Right ventricle myocardium superior (tissue), 1 donor: ENCODE measurements at places on chromosomes 2 and 18.

DNA sequence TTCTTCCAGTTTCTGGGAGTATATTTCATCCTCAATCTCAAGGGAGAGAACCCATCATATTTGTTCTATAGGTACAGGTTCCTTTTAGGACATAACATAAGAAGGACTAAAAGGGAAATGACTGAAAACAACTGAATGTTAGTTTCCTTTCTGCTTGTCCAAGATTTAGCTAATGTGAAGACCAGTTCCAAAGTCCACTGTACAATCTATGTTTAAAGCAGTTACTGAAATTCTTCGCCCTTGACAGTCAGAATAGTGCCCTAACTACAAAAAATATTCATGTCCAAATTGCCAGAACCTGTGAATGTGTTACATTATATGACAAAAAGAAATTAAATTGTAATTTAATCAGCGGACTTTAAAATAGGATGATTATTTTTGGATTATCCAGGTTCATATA lies 466.3 kb upstream of the SETBP1 start:
- DNase-seq = no peak

GRCh38 chr2:221123396-221123795 lies 448.7 kb downstream of the EPHA4 start:
- DNase-seq = no peak

GRCh38 chr2:72979896-72980295 lies 62.6 kb downstream of the EMX1 start:
- no peak for DNase-seq

DNA sequence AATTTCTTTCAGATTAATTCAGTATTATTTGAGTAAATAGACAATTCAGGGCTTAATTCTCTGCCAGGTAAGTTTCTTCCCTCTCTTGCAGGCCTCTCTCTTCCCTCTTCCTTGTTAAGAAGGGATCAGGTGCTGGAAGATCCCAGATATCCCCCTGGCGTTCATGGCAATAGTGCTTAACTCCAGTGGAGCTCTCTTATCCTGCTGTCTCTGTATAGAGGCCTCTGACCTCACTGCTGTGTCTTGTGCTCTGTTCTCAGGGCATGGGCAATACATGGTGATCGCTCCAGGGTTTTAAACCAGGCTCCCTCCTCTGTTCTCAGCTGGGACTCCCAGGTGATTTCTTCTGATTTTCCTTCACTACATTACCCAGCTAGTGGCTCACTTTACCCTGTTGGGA lies 226.8 kb downstream of the MC4R start:
- DNase-seq = no peak

- DNase-seq = no peak
Measured at GRCh38 chr2:100623033-100623715, 60.4 kb downstream of the PDCL3 start.

DNA sequence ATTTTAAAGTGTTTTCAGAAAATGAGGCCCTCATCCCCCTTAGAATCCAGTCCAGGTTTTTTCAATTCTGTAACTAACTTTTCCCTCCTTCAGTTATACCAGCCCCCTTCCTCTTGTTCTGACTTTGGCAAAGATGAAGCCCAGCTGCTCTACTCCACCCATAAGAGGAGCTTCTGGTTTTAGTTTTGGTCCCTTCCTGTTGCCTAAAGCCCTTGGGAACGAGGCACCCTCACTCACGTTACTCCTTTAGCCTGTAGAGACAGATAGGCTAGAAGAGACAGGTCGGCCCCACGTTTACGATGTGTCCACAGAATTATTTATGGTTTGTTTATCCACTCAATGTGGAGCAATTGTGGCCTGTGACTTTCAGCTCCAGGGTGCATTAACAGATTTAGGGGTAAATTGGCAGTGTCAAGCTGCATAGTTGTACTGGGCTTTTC lies 454.2 kb upstream of the TNP1 start:
- DNase-seq = no peak

DNA sequence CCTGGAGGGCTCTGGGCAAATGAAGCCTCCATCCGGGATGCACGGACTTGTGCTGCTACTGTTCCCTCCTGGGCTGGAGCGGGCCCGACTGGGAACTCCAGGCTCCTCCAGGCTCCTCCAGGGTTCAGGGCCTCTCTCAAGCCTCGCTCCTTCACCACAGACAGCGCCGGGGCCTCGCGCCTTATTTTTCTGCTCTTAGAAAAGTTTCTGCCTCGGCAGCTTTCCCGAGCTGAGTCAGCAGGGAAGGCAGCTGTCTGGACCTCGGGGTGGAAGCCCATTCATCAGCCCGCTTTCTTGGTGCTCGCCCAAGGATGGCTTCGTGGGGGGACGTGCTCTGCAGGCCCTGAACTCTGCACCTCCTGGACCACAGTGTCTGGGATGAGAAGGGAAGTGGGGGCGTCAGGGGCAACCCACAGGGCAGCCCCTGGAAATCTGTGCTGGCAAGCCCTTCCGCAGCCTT lies 12.9 kb upstream of the TEX51 start:
- peak; percentile 57 for DNase-seq

- peak; percentile 82 for DNase-seq
Measured at GRCh38 chr2:24721470-24721869, 71.7 kb downstream of the PTRHD1 start.

GRCh38 chr18:60812921-60813320 lies 440.3 kb upstream of the MC4R start:
- no peak for DNase-seq

DNA sequence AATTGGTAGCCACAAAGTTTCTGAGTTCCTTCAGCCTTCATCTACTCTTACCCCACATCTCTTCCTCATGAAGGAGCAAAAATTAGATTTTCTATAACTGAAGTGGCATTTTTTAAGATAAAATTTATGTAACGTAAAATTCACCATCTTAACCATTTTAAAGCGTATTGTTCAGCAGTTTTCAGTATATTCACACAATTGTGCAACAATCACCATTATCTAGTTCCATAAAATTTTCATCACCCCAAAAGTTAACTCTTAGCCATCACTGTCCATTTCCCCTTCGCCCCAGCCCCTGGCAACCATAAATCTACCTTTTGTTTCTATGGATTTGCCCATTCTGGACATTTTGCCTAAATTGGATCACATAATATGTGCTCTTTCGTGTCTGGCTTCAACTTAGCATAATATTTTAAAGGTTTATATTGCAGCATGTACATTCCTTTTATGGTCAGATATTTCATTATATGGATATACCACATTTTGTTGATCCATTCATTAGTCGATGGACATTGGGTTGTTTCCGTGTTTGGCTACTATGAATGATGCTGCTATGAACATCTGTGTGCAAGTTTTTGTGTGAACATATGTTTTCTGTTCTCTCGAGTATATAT lies 44.6 kb downstream of the ATIC start:
- DNase-seq = no peak

DNA sequence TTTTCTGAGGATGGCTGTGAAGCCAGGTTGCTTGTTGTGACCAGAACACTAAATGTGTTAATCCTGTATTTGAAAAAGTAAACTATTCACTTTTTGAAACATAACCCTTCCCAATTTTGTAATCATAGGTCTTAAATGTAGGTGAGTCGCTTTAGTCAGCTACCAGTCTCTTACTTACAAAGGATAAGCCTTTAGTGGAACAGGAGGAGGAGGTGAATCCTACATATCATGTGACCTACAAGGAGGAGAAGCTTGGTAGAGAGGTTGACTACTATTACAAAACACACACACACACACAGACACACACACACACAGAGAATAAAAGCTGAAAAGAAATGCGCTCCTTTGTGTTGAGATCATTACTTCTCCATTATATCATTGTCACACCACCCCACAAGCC lies 59.9 kb upstream of the SPAG16 start:
- DNase-seq = no peak

DNA sequence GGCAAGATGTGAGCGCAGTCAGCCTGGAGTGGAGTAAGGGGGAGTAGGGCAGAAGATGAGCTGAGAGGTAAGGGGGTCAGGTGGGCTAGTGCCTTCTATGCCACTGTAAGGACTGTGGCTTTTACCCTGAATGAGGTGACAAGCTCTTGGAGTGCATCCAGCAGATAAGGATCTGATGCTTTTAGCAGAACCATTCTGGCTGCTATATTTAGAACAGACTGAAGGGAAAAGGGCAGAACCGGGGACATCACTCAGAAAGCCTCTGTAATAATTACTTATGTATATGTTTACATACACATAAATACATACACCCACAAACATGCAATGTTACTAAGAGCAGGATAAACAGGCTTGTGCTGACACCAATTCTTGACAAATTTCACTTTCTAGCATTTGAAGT lies 124.8 kb downstream of the DTNB start:
- DNase-seq = no peak

GRCh38 chr2:233408366-233409285 lies 54.3 kb downstream of the DGKD start:
- no peak for DNase-seq

GRCh38 chr2:225487878-225488416 lies 88.4 kb downstream of the NYAP2 start:
- DNase-seq = no peak

GRCh38 chr18:54961016-54961423 lies 1.8 kb upstream of the CCDC68 start:
- DNase-seq = no peak

- DNase-seq = no peak
Measured at GRCh38 chr2:73922681-73923080, 4.0 kb upstream of the DGUOK start.

GRCh38 chr2:237235383-237236095 lies 149.8 kb downstream of the COPS8 start:
- peak; percentile 73 for DNase-seq

- DNase-seq = peak; percentile 87
Measured at GRCh38 chr2:174561283-174561971, 36.2 kb downstream of the WIPF1 start.

- no peak for DNase-seq
Measured at GRCh38 chr2:65429786-65430602, 2.4 kb downstream of the SPRED2 start.

GRCh38 chr2:44100351-44100750 lies 68.3 kb upstream of the PPM1B start:
- DNase-seq = peak; percentile 67

DNA sequence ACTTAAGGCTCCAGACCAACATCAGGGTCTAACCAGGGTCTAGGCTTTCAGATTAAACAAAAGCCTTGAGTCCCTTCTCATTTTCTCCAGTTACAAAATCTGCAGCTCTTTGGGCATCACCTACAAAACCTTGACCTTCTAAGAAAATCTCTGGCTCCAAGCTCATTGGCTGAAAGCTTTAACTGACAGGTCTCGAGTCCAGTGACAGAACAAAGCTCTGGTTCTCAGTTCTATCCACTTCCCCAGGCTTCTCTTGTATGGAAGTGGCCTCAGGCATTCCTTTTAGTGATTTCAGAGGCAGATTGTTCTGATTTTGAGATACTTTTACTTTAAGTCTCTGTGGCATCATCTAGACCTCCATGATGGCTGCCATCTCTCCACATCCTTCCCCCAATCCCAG lies 11.3 kb downstream of the SIX2 start:
- DNase-seq = no peak

DNA sequence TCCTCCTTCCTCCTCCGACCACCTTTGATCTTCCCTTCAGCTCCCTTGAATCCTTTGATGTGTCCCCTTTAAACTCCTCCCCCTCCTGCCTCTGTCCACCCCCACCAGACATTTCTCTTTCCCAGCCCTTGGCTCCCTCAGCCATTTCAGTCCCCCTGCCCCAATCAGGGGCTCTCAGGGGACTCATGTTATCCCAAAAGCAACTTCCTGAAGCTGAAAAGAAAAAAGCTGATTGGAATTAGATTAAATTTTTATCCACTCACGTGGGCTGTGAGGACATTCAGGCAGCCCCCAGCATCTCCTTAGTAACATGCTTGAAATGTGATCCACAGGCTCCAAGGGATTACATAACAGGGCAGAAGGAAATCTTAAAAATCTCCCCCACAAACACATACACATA lies 81.3 kb downstream of the NEURL3 start:
- DNase-seq = no peak

GRCh38 chr2:111702119-111702803 lies 181.7 kb downstream of the ANAPC1 start:
- no peak for DNase-seq
